ENCODE measurements at places on chromosomes 16 and 17.
A peak's percentile ranks its signal among the peaks of the same experiment; 100 is the strongest.

GRCh38 chr17:40017422-40018080, 2.3 kb downstream of the CSF3 start:
- DNase-seq = no peak

DNA sequence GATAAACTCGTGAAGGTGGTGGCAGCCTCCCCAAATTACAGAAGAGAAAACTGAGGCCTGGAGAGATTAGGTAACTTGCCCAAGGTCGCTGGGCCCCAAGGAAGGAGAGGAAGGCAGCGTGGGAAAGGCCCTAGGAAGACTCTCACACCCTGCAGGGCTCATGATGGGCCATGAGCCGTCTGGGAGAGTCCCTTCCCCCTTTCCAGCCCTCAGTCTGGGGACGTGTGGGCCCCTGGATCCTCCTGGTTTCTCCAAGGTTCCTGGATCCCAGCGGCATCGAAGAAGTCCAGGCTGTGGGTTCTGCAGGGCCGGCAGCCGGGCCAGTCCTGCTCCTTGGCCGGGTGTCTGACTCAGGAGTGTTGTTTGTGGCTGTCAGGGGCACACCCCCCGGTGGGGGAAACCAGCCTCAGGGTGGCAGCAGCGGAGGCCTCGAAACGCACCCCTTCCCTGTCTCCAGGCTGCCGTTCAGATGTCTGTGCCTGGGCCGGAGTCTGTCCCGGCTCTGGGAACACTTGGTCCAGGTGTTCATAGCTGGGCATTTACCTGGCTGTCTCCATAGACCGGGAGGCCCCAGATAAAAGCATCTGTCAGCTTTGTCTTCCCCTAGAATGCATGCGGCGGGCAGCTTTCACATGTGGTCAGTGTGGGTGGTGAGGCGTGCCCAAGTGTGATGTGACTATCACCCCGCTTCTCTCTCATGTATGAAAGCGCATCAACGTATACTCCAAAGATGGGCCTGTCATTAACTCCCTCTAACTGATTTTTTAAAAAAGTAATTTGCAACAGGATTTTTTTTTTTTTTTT, 3.7 kb upstream of the RAP1GAP2 start:
- no peak for DNase-seq

DNA sequence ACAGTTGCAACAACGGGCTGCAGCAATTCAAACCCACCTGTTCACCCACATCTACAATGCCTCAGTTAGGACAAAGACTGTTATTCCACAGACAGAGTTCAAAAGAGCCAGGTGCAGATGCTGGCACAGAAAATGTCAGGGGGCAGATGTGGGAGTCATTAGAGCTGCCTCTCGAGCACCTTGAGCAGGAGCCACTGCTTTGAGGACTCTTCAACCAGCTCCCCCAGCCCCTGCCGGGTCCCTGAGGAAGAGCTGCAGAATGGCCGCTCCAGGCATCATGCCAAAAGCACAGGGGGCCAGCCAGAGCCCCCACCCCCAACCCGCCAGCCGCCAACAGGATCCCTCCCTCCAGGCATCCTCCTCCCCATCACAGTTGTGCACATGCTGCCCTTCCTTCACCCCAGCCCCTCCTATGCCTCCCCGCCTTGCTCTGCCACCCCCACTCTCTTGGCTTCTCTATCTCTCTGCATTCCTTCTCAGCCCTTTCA, 20.8 kb downstream of the C17orf67 start:
- DNase-seq = no peak

- no peak for DNase-seq
These were observed 72.0 kb upstream of the CDH5 start for GRCh38 chr16:66294507-66294906.

- DNase-seq = no peak
These were observed 30.9 kb upstream of the DUSP14 start for GRCh38 chr17:37458805-37459204.

DNA sequence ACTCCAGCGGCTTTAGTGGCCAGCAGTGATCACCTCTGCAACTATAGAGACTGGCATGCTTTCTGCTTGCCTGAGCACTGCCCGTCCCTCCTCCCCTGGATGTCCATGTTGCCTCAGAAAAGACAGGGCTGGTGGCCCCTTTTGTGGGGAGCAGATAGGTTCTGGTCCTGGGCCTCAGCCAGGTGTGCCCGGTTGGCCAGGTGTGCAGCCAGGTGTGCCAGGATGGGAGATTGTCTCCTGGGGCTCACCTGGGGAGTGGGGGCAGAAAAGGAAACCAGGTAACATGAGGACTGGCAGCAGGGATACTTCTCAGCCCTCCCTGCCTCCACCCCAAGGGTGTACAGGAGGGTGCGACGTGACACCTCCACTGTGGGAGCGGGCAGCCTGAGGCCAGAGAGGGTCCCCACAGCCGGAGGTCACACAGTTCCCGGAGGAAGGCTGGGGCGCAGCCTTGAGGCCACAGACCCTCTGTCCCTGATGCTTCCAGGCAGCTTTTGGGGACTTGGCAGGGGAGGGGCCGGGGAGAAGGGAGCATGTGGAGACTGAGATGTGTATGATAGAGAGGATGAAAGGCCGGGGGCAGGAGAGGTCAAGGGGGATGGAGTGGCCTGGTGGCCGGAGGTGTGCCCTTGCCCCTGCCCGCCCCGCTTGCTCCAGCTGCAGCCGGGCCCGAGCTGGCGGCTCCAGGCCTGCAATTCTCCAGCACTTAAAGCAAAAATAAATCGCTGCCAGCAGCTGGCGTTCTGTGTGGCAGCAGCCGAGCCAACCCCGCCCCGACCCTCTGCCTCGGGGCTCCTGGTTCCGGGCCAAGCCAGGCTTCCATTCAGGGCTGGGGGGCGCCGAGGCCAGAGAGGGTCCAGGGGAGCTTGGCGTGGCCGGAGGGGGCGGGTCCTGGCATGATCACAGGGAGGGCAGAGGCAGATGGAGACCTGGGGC, 6.7 kb downstream of the KCNJ12 start:
- DNase-seq = no peak

DNA sequence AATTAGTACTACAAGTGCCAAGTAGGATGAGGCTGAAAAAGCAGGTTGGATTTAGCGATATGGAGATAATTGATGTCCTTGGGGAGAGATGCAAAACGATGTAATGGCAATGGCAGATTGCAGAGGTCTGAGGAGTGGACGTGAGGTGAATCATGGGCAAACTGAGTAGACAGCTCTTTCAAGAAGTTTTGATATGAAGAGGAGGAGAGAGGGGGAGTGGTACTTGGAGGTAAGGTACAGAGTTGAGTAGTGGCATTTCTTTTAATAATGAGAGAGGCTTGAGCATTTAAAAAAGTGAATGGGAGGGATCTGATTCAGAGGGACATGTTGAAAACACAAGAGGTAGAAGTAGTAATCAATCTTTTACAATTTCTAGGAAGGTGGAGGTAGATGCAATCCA, 17.7 kb upstream of the VPS4A start:
- DNase-seq = no peak

DNA sequence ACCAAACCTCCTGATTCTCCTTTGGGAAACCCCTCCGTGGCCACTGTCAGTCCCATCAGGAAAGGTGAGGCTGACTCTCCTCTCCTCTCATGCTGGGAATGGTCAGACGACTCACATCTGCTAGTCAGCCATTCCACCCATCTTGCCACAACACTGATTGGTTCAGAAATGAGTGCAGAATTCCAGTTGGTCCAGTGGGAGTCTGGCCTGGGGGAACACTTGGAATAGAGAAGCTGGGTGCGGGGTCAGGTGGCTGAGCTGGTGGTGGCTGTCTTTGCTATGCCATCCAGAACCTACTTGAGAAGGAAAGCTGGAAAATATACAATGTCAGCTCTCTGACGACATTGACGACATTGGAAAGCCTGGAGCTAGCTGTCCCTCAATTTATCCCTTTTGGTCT, 23.6 kb upstream of the PLLP start:
- no peak for DNase-seq

DNA sequence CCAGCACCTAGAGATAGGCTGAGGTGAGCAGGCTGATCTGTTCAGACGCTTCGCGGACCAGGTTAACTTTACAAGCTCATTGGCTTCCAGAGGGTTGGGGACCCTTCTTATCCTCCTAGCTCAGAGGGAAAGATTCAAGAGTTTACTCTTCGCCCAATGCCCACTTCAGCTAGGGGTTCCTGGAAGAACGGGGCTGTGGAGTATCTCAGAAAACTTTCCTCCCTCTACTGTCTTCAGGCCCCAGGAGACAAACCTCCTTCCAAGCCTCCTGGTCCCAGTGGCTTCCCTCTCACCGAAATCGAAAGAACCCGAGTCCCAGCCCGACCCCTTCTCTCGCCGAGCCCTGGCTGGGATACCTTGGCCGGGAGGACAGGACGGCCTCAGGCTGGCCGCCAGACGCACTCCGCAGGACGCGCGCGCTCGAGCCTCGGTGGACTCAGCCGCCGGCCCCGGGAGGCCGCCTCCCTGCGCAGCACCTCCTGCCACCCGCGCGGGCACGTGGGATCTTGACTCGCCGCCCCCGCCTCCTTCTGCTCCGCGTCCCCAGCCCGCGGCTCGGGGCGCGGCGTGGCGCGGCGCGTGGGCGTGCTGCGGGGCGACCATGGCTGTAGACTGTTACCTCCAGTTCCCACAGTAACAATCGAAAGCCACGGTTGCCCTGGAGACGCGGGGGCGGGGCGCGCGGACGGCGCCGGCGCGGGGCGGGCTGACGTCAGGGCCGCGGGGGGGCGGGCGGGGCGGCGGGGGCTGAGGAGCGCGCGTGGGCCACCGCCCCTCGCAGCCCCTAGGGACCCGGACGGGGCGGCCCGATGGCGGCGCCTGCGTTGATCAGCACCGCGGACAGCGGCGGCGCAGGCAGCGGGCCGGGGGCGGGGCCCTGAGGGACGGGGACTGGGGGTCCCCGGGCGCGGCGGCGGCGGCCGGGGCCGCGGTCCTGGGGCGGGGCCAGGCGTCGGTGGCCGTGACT, 5.3 kb upstream of the HIC1 start:
- peak; percentile 79 for DNase-seq

GRCh38 chr17:78357672-78358537, 2.0 kb downstream of the SOCS3 start:
- no peak for DNase-seq

DNA sequence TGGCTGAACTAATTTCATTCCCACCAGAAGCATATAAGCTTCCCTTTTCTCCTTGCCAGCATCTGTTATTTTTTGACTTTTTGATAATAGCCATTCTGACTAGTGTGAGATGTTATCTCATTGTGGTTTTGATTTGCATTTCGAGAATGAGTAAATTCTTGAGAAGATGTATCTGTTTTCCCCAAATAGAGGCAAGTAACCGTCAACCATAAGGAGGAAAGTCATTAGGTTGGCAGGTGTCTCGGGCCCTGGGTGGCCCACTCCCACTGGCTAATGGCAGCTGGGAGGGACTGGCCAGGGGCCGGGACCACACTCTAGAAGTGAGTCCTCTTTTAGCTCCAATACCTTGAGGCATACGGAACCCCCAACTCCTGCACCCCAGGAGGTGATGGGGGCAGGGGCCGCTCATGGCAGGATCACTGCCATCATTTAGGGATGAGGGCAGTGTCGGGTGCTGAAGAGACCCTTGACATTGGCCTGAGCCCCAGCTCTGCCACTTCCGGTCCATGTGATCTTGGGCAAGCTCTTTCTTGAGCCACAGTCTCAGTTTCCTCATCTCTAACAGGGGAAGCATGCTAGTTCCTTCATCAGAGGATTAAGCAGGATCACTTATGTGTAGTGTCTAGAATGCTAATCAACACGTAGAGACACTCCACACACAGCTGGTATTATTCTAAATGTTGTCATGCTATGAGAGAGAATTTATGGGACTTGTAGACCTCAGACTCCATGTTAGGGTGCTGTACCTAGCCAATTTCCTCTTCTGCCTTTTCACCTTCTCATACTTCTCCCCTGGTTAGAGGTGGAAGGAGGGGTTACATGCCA, 44.3 kb downstream of the RGS9 start:
- DNase-seq = no peak

GRCh38 chr16:14565688-14566025, 64.4 kb downstream of the PARN start:
- no peak for DNase-seq

GRCh38 chr16:1102921-1103635, 7.0 kb upstream of the C1QTNF8 start:
- DNase-seq = no peak

- no peak for DNase-seq
These were observed 74.5 kb upstream of the HSBP1 start for GRCh38 chr16:83733301-83733700.

GRCh38 chr17:4766201-4766600, 5.5 kb upstream of the TM4SF5 start:
- DNase-seq = no peak

DNA sequence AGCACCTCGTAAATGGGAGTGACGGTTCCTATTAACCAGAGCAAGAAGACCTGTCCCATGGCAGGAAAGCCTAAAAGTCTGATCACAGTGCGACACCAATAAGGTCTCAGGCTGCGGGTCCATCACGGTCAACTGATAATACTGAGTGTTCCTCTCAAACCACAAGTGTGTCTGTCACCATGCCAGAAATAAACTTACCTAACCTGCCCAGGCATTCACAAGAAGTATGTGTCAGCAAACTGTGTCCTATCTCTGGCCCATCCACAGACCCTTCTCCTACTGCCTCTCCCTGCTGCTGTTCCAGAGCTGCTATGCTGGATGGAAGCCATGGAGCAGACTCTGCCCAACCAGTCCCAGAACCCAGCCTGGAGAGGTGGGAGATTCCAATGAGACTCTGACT, 73.5 kb downstream of the ZNF423 start:
- no peak for DNase-seq

GRCh38 chr16:56866955-56867830, 2.2 kb downstream of the SLC12A3 start:
- DNase-seq = peak; percentile 68

- no peak for DNase-seq
These were observed 31.6 kb upstream of the BCAS3 start for GRCh38 chr17:60645918-60646523.

DNA sequence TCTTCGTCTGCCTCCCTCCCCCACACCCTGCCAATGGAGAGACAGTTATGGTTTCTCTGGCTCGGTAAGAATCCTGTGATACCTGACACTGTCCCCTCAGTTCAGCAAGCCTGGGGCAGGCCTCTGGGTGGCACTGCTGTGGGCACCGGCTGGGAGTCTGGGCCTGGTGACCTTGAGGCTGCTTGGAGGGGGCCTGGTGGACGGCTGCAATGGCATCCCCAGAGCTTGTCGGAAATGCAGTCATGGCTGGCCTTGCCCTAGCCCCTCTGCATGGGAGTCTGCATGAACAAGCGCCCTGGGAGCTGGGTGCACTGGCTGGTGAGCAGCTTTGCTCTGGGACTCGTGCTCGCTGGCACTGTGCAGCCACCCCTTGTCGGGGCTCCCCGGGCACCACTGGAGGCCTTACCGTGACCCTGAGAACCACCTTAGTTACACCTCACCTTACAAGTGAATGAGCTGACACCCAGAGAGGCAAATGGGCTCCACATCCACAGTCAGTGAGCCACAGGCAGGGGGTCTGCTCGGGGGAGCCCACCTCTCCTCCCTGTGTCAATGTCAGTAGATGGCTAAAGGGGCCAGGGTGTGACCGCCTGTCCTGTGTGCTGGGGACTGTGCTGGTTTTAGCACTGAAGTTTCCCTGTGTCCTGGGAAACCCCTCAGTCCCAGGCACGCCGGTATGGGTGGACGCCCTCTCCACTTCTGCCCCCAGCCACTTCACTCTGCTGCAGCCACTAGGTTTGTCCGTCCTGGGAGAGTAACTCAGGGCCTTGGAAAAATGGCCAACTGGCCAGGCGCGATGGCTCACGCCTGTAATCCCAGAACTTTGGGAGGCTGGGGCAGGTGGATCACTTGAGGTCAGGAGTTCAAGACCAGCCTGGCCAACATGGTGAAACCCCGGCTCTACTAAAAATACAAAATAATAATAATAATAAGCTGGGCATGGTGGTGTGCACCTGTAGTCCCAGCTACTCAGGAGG, 1.4 kb downstream of the LGALS3BP start:
- DNase-seq = peak; percentile 41
